ENCODE measurements at places on chromosomes 13 and 19.

GRCh38 chr13:106681536-106681935 lies 113.6 kb upstream of the ARGLU1 start:
- DNase-seq, result no peak

GRCh38 chr19:13842291-13843103 lies 34.4 kb upstream of the NANOS3 start:
- DNase-seq, result no peak

DNA sequence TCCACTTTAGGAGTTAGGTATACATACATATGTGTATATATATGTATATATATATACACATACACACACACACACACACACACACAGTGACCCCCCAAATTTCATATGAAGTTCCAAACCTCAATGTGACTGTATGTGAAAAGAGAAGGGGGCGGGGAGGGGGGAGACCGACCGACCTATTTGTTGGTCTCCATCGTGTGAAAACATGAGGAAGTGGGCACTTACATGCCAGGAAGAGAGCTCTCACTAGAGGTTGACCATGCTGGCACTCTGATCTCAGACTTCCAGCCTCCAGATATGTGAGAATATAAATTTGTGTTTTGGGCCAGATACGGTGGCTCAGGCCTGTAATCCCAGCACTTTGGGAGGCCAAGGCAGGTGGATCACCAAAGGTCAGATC lies 24.6 kb downstream of the ZNF562 start:
- DNase-seq, result no peak

DNA sequence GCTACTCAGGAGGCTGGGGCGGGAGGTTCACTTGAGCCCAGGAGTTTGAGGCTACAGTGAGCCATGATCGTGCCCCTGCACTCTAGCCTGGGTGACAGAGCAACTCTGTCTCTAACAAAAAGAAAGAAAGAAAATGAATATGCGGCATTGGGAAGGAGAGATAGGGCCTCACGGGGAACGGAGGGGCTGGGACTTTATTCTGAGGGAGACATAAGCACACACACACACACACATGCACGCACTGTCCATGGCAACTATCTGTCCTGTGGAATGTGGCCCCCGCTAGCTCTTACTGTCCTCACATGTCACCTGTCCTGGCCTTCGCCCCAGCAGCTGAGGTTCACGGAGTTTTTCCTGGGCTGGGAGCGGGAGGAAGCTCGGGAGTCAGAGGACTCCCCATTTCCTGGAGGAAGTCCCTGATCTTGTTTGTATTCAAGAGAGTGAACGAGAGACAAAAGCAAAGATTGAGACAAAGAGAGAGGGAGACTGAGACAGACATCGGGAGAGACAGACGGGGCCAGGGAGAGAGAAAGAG lies 654 bp downstream of the STAP2 start:
- DNase-seq, result peak; percentile 14

DNA sequence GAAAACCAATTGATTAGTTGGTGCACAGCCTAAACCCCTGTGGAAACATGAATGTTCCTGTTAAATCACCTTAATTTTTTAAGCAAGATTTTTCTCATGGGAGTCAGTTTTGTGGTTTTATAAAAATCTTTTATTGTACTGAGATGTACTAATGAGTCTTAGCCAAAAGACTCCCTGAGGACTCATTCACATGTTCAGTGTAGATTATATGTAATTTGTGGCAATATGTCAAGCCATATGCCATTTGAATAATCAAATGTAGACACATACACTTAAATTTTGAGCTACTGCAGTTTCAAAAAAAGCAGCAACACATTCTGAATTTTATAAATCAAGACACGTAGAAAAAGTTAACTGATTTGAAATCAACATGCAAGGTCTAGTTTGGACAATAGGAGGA lies 395.2 kb downstream of the MYO16 start:
- no peak for DNase-seq

- DNase-seq, result no peak
Measured at GRCh38 chr13:72527333-72527732, 200.1 kb downstream of the MZT1 start.

DNA sequence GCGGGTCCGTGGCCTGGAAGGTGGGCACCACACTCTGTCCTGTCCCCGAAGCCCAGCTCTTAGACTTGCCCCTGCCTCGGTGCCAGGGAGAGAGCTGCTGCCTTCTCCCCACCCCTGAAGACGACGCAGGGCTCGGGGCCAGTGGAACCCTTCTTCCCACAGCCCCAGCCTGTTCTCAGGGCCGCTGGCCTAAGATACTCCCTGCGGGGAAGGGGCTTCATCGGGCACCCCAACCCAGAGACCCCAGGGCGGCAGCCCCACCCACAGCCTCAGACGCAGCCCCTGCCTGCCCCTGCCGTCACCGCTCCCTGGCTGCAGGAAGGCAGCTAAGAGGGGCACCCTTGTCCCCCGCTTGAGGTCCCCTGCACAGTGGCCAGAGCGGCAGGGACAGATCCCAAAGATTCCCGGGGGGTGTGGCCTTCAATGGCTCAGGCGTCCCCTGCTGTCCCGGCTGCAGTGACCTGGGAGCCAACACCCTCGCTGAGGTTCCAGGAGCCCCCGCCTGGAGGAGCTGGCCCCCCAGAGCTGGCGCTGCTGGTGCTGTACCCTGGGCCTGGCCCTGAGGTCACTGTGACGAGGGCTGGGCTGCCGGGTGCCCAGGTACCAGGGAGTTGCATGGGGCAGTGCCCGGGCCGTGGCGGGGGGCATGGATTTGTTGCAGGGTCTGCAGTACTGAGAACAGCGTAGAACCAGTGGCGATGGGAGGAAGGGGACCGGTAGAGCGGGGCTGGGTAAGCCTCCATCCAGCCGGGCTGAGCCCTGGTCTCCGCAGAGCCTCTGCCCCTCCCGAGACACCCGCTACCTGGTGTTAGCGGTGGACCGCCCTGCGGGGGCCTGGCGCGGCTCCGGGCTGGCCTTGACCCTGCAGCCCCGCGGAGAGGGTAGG lies 1.0 kb downstream of the AMH start:
- DNase-seq, result peak; percentile 31

- no peak for DNase-seq
Measured at GRCh38 chr13:30792285-30793000, 57.1 kb downstream of the ALOX5AP start.

- no peak for DNase-seq
Measured at GRCh38 chr19:3730457-3730958, 22.3 kb downstream of the TJP3 start.

DNA sequence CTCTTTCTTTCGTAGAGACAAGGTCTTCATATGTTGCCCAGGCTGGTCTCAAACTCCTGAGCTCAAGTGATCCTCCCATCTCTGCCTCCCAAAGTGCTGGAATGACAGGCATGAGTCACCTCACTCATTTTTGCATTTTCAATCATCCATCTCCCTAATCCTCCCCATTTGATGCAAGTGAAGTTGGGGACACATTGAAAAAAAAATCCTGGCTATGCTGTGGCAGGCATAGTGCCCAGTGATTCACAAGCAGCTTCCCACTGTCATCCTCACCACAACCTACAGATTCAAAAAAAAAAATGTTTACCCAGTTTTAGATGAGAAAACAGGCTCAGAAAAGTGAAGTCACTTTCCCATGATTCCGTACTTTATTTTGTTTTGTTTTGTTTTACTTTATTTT lies 44.7 kb upstream of the USP29 start:
- DNase-seq, result no peak

GRCh38 chr19:30690525-30690924 lies 318.3 kb downstream of the ZNF536 start:
- no peak for DNase-seq

DNA sequence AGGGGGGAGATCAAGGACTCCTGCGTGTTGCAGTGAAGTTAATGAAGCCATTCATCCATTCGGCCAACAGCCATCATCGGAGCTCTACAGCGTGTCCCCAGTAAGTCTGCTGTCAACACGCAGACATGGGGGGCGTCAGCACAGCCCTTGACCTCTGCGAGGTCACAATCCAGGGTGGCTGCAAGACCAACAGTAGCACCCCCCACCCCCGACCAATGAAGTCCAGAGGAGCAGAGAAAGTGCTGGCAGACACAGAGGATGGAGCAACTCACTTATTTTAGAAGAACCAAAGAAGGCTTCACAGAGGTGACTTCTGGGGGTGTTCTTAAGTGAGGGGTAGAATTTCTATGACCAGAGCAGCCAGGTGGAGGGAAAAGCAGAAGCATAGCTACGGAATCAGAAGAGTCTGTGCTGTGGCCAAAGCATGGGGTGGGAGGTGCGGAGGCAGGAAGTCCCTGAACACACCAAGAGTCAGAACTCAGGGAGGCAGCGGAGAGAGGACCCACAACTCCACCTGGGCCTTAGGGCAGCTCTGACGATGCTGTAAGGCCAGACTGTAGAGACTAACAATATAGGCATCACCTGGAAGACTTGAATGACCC lies 185.4 kb downstream of the FOXO1 start:
- DNase-seq, result no peak
